ENCODE measurements at places on chromosomes 3 and 15. TPM values are rescaled to one million over a fixed set of nuclear protein-coding genes. Genes with fewer than 3 reads are reported as not detected.
A peak's percentile ranks its signal among the peaks of the same experiment; 100 is the strongest.

Gene FEZF2
- not detected for total RNA-seq

Gene CHRNA5
- total RNA-seq, result 3.8 TPM

Gene SLC51A
- total RNA-seq, result 0.48 TPM

Gene FETUB
- total RNA-seq, result not detected

Gene RNF111
- 43.9 TPM for total RNA-seq

Gene TIMP4
- 5.3 TPM for total RNA-seq

Gene NME9
- 1.3 TPM for total RNA-seq

Gene PRKCD
- total RNA-seq, result under 0.01 TPM

Gene TJP1
- 191 TPM for total RNA-seq

Gene CHRNB4
- total RNA-seq, result 0.21 TPM

Gene MED12L
- 5.4 TPM for total RNA-seq

- no peak for DNase-seq
Observed at GRCh38 chr3:72255191-72255590, 470.2 kb upstream of the PROK2 start.

DNA sequence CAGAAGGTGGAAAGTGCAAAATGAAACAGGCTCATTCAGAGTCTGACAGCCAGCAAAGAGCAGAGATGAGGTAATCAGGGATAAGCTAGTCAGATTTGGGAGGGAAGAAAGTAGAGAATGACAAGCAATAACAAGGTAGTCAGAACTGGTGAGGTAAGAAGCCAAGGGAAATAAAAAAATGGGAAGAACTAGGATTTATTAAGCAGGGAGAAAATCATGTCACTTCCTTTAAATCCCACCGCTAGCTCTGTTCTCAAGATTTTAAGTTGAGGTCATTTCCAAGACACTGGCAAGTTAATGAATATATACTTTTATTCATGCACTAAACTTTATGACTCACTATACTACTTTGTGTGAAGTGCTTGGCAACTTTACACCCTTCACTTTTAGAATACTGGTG is 1106.8 kb downstream of the IGSF11 start:
- no peak for DNase-seq

GRCh38 chr3:191358929-191359328 is 28.6 kb upstream of the UTS2B start:
- DNase-seq, result no peak

GRCh38 chr15:69154684-69155083 is 5.8 kb upstream of the GLCE start:
- DNase-seq, result no peak

DNA sequence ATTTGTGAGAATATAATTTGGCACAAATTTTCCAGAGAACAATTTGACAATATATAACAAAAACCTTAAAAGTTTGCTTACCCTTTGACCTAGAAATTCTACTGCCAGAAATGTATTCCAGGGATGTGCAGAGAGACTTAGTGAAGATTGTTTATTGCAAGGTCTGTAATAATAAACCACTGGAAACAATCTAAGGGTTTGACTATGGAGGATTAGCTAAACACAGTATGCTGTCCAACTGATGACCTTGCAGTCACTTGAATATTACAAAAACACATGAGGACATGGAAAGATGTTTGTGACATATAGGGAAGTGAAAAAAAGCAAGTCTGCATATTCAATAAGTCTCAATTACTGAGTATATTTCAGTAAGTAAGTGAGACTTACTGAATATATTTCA is 48.1 kb upstream of the CDV3 start:
- no peak for DNase-seq

DNA sequence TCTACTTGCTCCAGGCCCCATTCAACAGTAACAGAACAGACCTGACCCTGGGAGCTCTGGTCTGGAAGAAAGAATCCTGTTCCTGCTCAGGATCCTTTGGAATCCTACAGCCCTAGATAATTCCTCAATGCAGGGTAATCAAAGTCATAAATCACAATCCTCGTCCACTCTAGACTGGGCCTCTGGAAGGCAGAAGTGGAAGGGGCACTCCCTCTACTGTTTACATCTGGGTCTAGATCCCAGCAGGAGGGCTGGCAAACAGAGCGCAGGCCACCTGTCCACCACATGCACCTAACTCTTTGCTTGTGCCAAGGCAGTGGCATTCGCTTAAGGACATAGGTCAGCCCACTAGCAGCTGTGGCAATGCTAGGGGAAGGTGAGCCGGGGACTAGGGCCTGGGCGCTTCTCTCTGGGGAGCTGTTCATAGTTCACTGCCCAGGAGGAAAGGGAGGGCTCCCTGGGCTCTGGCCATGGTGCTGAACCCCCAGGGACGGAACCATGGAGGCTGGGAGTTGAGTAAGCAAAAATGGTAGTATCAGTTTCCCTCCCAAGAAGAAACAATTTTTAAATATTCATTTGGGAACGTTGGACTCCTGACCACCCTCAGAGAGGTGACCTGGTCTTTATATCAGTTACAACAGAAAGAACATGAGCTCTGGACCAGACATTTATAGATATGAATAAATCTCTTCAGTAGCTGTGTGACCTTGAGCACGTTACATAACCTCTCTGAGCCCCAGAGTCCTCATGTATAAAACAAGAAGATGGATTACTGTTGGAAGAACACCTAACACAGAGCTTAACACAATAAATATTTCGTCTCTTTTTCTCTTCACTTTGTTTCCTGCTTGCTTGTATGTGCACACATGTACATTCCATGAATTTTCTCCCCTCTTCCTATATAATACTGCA is 90.2 kb downstream of the NTRK3 start:
- no peak for DNase-seq

DNA sequence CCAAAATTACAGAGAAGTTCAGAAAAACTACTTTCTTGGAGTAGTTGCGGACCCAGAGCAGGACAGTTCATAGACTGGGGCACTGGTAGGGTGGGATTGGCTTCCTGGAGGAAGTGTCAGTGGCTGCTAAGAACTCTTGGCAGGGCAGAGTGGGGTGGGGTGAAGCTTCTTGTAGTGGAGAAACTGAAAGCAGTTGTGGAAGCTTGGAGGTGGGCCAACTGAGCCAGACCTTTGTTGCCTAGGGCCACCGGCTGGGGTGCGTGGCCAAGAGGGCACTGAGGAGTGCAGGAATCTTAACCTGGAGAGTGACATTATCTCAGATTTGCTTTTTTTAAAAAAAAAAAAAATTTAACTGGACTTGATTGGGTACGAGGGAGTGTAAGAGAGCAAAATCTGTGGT is 3.1 kb downstream of the KAT2B start:
- peak; percentile 85 for DNase-seq

GRCh38 chr15:83917432-83917831 is 263.5 kb downstream of the ADAMTSL3 start:
- DNase-seq, result no peak

DNA sequence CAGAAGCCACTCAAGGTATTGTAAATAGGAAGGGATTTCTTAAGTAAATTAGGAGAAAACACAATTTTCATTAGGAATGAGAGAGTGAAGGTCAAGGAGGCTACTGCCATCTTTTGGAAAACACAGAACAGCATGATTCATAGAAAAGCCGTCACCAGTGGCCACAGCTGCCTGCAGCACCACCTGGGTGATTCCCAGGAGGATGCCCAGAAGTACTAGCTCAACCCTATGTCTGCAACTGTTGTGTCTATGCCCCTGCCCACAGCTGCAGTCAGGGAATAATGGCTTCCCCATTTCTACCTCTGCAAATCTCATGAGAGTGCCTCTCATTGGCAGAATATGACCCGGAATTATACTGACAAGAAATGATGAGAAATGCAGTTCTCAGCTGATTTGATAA is 300.0 kb downstream of the IGSF11 start:
- DNase-seq, result no peak

DNA sequence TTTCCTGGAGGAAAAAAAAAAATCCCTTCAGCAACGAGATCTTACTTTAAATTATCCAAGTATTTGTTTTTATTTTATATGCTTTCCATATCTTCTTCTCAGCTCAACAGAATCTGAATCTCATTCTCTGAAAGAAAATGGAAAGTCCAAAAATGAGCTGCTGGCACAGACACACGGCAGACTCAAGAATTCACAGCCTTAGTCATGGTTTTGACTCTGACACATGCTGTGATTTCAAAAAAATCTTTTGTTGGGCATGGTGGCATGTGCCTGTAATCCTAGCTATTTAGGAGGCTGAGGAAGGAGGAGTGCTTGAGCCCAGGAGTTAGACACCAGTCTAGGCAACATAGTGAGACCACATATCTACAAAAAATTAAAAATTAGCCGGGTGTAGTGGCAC is 565.0 kb downstream of the MAGI1 start:
- no peak for DNase-seq

- no peak for DNase-seq
Observed at GRCh38 chr15:70039917-70040316, 57.8 kb downstream of the TLE3 start.

DNA sequence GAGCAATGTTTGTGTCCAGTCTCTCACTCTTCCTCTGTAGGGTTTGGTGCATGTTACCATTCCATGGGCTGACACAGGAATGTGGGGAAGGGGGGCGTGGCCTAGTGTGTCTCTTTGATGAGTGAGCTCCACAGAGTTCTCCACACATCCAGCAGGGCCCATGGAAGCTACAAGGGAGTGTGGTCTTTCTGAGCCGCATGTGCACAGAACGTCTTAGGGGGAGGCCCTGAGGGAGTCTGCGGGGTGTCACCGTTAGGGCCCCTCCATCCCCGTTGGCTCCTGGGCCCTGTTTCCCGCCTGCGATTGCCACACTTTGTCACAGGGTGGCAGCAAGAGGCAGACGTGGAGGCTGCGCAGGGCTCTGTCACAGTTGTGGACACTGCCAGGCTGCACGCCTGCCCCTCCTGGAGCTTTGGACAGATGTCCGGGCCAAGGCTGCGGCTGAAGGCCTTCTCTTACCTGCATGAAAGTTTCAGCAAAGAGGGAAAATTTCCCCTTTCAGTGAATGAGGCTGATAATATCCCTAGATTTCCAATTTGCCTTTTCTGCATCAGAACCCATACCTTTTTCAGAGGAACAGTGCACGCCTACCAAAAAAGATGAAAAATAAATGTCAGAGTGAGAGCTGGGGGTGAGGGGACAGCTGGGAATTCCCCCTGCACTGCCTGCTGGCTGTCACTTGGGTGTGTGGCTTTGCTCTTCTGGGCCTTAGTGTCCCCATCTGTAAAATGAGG is 24.3 kb downstream of the CACNA2D3 start:
- no peak for DNase-seq

GRCh38 chr3:72266016-72266370 is 481.0 kb upstream of the PROK2 start:
- DNase-seq, result no peak

DNA sequence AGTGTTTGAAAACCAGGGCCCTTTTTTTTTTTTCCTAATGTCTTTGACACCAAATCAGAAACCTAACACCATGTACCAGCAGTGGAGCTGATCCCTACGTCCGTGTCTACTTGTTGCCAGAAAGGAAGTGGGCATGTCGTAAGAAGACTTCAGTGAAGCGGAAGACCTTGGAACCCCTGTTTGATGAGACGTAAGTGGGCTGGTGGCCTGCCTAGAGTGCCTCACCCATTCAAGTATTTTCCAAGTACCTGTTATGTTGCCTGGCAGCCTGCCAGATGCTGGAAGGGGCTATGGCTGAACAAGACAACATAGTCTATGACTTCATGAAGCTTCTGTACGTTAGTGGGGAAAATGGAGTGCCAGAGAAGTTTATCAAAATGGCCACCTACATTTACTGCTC is 39.7 kb downstream of the ESYT3 start:
- no peak for DNase-seq

DNA sequence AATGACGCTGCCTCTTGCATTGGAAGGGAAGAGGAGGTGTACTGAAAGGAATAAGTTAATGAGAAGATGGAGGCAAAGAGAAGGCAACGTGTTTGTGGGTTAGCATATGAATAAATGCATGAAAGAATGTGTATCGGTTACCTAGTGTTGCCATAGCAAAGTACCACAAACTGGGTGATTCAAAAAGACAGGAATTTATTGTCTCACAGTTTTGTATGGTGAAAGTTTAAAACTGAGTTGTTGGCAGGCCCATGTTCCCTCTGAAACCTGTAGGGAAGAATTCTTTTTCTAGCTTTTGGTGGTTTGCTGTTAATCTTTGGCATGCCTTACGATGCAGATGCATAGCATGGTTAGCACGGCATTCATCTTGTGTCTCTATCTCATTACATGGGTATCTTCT is 729.9 kb downstream of the MECOM start:
- no peak for DNase-seq

GRCh38 chr3:115660646-115661337 is 37.5 kb downstream of the GAP43 start:
- DNase-seq, result no peak

DNA sequence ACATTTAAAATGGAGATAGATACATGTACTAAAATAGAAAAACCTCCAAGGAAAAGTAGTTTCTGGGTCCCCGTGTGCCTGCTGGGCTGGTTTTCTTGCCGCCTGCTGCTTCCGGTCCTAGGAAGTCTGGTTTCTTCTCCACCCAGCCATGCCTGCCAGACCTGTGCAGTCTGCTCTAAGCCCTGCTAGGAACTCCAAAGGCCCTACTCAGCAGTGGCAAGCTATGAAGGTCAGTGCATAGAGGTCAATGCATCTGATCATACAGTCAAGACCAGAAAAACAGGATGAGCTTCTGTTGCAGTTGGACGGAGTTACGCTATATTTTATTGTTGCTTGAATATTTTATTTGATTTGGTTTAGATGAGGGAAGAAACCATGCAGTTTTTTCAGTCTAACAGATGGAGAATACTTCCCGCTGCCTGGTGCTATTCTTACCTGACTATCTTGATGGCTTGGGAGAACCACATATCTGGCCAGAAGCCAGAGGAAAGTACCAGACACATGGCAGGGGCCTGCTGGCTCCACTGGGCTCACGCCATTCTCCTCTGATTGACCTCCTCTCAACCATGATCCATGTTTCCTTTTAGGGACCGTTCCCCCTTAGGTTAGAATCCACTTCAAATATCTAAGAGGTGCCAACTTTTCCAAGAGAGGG is 226.8 kb upstream of the ST8SIA2 start:
- no peak for DNase-seq

GRCh38 chr15:89958107-89958805 is 42.9 kb upstream of the ZNF710 start:
- DNase-seq, result no peak

- DNase-seq, result no peak
Observed at GRCh38 chr3:16522834-16523233, 9.3 kb upstream of the RFTN1 start.

- DNase-seq, result no peak
Observed at GRCh38 chr3:114666623-114667022, 372.8 kb downstream of the TIGIT start.

- no peak for DNase-seq
Observed at GRCh38 chr3:14430706-14431451, 28.5 kb downstream of the SLC6A6 start.

DNA sequence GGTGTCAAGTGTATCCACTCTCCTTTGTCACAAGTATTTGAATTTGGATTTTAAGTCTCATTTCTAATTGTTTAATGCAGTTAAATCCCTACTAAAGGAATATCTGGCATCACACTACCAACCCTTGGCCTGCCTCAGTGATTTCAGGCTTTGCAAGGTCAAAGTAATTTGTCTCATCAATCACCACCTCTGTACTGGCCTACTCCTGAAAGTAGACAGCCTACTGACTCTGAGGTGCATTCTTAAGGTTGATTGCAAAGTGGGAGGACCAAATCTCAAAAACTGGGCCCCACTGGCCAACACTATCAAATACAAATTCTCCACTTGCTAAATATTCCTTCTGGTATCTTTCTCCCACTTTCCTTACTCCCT is 851 bp upstream of the TEX55 start:
- DNase-seq, result no peak
